Thyroid gland (tissue), 4 donors: ENCODE measurements at places on chromosomes 13 and 19. TPM values are rescaled to one million over a fixed set of nuclear protein-coding genes. Genes with fewer than 3 reads are reported as not detected.

BRME1 gene
- total RNA-seq, result 0.34 TPM

CYP4F12 gene
- 4.6 TPM for total RNA-seq

KIR3DL1 gene
- total RNA-seq, result not detected

STOML3 gene
- not detected for total RNA-seq

SMIM44 gene
- total RNA-seq, result not detected

LRRC4B gene
- 3.0 TPM for total RNA-seq

VSTM1 gene
- not detected for total RNA-seq

ZNF829 gene
- 4.5 TPM for total RNA-seq

ZNF480 gene
- total RNA-seq, result 12.9 TPM

PPAN gene
- total RNA-seq, result 33.0 TPM

ZNF431 gene
- total RNA-seq, result 29.6 TPM

TSEN34 gene
- total RNA-seq, result 71.6 TPM

SMAD9 gene
- total RNA-seq, result 109 TPM

DACH1 gene
- 0.49 TPM for total RNA-seq

ATP8B3 gene
- 1.3 TPM for total RNA-seq

KMT5C gene
- total RNA-seq, result 11.1 TPM
